ENCODE measurements at places on chromosomes 2 and 18.

DNA sequence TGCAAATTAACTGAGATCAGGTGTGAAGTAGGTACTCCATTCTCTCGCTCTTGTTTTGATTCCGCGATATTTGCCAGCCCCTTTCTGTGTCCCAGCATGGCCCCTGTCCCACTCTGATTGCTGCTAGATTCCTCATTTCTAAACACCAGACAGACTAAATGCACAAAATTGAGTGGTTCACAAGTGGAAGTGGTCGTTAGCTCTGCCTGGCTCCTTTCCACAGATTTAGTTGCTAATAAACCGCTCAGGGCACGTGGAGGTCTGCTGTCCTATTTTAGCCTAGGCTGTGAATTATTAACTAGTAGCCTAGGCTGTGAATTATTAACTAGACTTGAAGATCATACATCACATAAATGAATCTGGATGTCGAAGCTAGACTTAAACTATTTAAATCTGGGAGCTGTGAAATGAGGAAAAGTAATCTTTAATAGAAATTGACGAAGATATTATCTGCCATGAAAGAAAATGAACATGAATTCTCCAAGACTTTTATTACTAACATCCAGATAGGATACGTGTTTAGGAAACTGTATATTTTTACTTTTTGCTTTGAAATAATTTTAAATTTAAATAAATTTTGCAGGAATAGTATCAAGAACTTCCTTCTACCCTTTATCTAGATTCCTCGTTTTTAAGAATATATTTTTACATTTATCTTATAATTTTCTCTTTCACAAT lies 3.7 kb downstream of the IL1RL2 start:
- DNase-seq = no peak

DNA sequence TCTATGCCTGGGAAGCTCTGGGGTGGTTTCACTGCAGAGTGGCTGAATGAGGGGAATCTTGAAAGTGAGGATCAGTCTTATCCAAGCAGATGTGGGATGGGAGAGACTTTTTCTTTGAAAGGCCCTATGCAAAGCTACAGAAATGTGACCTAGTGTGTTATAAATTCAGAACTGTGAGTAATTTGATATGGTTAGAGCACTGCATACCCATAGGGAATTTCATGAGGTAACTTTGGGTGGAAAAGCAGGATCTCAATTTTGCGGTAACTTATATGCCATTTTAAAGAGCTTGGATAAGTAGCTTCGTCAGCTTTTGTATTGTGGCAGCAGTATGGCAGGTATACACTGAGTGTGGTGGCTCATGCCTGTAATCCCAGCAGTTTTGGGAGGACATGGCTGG lies 40.9 kb downstream of the GULP1 start:
- DNase-seq = no peak

- DNase-seq = no peak
Observed at GRCh38 chr18:47996091-47996541, 65.7 kb upstream of the SMAD2 start.

DNA sequence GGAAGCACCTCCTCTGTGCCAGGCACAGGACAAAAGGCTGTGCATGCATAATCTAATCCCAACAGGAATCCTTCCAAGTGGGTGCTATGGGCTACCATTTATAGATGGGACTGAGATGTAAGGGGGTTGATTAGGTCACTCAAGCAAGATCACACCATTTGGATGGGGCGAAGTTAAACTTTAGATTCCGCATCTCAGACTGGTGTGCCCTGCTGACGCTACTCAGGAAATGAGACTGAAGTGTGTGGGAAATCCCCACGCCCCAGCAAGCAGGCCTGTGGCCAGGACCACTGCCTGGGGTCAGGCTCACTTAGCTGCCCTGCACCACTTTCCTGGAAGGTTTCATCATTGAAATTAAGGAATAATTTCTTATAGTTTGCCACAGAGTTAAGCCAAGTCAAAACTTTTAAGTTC lies 70.5 kb upstream of the PPP1CB start:
- DNase-seq = peak; percentile 61

- DNase-seq = no peak
Observed at GRCh38 chr2:156456616-156457015, 20.4 kb downstream of the GPD2 start.

DNA sequence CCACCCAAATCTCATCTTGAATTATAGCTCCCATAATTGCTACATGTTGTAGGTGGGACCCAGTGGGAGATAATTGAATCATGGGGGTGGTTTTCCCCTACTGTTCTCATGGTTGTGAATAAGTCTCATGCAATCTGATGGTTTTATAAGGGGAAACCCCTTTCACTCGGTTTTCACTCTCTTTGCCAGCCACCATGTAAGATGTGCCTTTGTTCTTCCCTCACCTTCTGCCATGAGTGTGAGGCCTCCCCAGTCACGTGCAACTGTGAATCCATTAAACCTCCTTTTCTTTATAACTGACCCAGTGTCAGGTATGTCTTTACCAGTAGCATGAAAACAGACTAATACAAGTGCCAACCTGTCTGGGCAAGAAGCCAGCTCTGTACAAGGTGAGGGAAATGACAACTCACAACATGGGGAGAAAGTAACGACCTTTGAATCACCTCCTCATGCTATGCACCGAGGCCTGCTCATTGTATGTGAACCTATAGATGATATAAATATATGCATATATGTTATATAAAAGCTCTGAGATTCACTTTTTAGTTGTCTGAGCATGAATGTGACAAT lies 162.2 kb downstream of the ALPK2 start:
- no peak for DNase-seq

GRCh38 chr2:226583715-226584114 lies 215.9 kb downstream of the IRS1 start:
- DNase-seq = no peak

DNA sequence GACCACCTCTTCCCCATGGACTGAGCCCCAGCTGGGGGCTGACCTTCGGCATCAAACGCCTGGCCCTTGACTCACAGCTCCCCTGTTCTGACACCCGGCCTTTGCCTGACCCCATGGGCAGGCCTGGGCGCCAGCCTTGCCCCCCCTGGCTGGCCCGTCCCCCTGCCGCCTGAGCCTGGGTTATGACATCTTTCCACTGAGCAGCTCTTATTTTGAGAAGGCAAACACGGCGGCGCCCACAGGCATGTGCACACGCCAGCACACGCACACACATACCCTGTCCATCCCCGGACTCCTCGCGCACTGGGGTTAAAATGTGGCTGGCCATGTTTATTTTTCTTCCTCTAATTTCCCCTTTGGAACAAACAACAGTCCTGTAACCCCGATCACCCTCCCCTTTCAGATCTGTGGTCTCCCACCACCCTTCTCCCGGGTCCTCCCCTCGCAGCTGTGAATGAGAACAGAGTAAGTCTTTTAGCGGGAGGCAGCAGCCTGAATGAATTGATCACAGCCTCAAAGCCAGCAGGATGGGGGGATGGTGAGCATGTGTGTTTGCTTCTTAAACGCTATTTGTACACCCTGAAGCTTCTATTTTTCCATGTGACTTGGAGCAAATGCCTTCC lies 11.8 kb upstream of the ATOH8 start:
- DNase-seq = no peak

DNA sequence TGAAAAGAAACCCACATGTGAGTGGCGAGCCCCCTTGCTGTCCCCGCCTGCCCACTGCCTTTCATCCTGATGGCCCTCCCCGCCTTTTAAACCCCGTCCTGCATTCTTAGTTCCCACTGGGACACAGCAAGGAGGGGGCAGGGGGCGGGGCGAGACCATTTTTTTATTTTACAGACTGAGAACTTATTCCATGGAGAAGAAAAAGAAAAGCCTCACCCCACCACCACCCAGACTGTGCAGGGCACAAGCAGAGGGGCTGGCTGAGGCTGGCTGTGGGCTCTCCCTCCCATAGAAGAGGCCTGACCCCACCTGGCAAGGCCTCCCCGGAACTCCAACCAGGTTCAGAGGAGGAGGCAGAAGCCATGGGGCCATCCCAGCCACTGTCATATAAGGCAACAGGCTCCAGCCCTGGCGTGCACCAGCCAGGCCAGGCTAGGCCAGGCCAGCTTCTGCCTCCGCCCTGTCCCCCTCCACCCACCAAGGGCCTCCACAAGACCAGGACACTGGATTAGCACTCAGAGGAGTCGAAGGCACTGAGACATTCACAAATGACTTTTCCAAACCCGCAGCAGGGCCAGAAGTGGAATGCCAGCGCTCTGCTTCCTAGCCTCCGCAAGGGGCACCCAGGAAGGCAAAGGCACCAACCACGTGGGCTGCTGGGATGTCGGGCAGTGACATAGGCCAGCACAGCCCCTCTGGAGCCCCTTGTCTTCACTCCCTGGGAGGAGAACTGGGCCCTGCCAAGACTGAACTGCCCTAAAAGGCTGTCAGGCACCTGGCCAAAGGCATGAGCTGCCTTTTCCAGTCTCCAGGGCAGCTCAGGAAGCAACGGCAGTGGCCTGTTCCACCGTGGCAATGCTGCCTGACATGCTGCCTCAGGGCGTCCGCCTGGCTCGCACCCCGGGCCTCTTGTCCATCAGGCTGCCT lies 37.5 kb upstream of the SEMA4C start:
- DNase-seq = no peak

GRCh38 chr2:164910101-164910899 lies 45.0 kb downstream of the SLC38A11 start:
- DNase-seq = no peak

DNA sequence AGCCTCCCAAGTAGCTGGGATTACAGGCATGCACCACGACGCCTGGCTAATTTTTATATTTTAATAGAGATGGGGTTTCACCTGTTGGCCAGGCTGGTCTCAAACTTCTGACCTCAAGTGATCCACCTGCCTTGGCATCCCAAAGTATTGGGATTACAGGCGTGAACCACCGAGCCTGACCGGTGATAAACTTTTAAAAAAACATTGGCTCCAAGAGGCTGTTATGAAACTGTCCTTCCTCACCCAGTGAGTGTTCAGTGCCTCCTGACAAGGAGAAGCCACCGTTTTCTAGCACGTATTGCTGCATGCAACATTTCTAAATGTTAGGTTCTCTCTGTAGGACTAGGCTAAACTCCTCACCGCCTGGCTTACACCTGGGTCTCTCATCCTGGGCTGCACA lies 63.3 kb downstream of the EDAR start:
- DNase-seq = no peak

Measured in stimulated activated CD4-positive, alpha-beta T cell treated with anti-CD3 and anti-CD28 coated beads, Interleukin-4, amount 100 ng/mL, for 48 hours (primary cell).